OCI-M1 (cell line): ENCODE measurements at places on chromosomes 7 and 10.

DNA sequence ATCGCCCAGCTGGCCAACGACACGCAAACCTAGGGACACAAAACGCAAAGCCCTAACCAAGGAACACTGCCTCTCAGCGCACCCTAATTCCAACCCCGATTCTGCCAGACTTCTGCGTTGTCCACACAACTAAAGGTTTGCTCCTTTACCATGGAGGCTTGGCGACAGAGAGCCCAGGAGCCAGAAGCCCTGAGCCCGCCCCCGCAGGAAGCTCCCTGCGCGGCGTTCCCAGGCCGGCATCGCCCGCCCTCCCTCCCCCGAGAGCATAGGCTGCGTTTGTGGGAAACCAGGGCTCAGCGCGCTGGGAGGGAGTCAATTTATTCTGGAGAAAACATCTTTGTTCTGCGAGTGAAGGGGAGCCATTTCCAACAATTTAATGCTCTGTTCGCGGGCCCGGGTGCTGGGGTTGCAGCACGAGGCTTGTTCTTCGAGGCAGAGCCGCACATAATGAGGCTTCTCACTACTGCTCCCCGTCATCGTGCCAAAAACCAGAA lies 103.9 kb downstream of the GRID1 start:
- no peak for DNase-seq

GRCh38 chr7:157570531-157571200 lies 233.9 kb downstream of the DNAJB6 start:
- DNase-seq, result no peak

- peak; percentile 26 for DNase-seq
Observed at GRCh38 chr7:9241826-9242225, 808.4 kb downstream of the NXPH1 start.

DNA sequence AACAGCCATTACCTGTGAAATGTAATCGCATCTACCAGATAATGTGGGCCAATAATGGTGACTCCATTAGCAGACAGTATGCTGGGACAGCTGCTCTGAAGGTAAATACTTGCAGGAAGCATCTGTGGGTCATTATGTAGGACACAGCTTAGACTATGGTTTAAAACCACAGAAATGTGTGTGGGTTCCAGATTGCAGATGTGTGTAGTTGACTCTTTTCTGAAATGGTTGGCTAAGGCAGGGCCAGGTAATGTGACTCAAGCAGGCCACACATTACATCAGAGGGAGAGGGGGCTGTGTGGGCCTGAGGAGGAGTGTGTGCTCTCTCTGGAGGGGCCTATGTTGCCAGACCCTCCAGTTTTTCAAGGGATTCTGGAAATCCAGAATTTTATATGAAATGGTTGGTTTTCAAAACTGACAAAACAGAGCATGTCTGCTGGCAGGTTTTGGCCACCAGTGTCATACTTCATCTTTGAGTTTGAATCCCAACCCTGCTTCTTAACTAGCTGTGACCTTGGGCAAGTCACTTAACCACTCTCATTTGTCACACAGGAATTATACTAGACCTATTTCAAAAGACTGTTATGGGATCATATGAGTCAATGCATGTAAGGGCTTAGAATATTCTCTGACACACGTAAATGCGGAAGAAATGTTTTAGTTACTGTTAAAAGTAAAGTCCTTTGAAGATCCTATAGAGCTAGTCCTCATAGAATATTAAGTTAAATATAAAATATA lies 64.5 kb downstream of the MCMBP start:
- DNase-seq, result peak; percentile 78

- no peak for DNase-seq
Observed at GRCh38 chr7:122412441-122412840, 107.9 kb upstream of the FEZF1 start.
